ENCODE measurements at places on chromosomes 1 and 21. TPM values are rescaled to one million over a fixed set of nuclear protein-coding genes. Genes with fewer than 3 reads are reported as not detected.

Gene ARV1
- total RNA-seq = 14.3 TPM

Gene ERICH3
- total RNA-seq = 8.7 TPM

DNA sequence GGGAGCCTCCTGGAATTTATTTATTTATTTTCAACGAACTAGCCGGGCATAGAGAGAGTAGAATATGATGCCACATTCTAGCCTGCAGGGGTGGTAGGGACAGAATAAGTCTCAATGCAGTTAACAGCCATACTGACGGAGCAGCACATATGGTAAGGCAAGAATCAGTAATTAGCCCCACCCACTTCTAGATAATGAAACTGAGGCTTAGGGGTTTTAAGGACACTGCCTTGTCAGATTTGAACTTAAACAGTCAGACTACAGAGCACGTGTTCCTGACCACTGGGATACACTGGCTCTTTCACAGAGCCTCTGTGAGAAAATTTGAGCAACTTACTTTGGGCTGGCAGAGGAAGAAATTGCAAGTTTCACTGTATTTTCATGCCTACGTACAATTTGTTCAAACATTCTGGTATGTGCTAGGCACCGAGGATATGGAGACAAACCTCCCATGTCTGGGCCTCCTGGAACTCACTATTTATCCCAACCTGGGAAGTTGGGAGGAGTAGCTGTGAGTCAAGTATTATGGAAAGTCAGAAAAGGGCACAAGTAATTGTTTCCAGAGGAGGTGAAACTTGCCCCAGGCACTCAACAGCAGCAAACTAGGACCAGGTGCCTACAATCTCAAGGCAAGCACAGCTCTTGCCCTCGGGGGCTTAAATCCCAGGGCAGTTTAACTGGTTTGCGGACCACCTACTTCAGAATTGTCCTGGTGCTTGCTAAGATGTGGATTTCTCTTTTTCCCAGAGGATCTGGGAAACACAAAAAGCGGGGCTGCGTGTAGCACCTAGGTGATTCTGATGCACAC, 1.6 kb upstream of the CLIC4 start:
- DNase-seq = no peak

- DNase-seq = no peak
These were observed 16.6 kb downstream of the DDI2 start for GRCh38 chr1:15633756-15634420.

Gene RPL11
- 528 TPM for total RNA-seq

- no peak for DNase-seq
These were observed at the start of gene PADI4 for GRCh38 chr1:17307946-17308345. Gene PADI4, plus strand, starts transcription at chr1:17308197. Its CDS starts 26 bp downstream, at chr1:17308223.

Gene LCE2B
- total RNA-seq = not detected

- DNase-seq = no peak
These were observed 15.4 kb downstream of the COL16A1 start for GRCh38 chr1:31688233-31688918.

Measured in cerebellum (tissue), 4 donors.